Activated CD8-positive, alpha-beta T cell treated with anti-CD3 and anti-CD28 coated beads, Interleukin-2, amount 10 ng/mL, durations not matched to agents 7 days and 5 days (primary cell): ENCODE measurements at places on chromosomes 3 and 15. TPM values are rescaled to one million over a fixed set of nuclear protein-coding genes. Genes with fewer than 3 reads are reported as not detected.
A peak's percentile ranks its signal among the peaks of the same experiment; 100 is the strongest.

- DNase-seq = no peak
- H3K36me3 ChIP-seq = peaks cover 48% of the 10 kb centered on the region
- H3K4me3 ChIP-seq = no peak overlapping the region
- H3K27ac ChIP-seq = no peak overlapping the region
- no peaks in the 10 kb centered on the region for H3K27me3 ChIP-seq
Measured at GRCh38 chr15:74839526-74840395, 3.2 kb downstream of the ULK3 start.

DNA sequence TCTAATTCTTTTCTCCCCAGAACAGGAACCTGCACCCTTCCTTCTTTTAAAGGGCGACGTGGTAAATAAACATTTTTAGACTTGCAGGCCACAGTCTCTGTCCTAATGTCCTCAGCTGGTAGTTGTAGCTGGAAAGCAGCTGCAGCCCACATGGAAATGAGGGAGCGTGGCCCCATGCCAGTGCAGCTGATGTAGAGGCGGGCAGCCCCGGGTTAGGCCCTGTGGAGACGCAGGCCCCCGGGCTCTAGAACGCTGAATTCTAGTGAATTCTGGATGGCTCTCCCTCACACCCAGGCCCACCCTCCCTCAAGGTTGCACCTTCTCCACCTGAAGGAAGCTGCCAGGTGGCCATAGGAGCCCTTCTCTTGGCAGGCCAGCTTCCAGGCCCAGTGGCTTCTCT lies 52.3 kb downstream of the PGPEP1L start:
- H3K27ac ChIP-seq = no peak overlapping the region
- peaks cover 26% of the 10 kb centered on the region for H3K4me1 ChIP-seq
- no peak for DNase-seq
- no peaks in the 10 kb centered on the region for H3K36me3 ChIP-seq
- no peaks in the 10 kb centered on the region for H3K27me3 ChIP-seq

DNA sequence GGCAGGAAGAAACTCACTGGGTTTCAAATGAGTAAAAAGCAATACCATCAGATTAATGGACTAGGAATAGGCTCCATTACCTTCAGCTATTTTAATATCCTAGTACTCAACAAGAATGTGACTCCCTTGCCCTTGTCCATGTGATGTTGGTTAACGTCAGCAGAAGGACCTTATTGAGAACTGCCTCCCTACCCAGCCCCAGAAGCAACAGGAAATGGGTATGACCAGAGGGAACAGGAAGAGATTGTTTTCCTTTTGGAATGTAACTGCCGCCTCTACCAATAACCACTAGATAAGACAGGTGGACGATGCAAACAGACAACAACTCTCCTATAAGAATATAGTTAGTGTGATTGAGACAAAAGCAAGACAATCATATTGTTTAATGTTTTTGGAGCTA lies 10.4 kb upstream of the MME start:
- H3K27me3 ChIP-seq = no peaks in the 10 kb centered on the region
- DNase-seq = no peak
- no peaks in the 10 kb centered on the region for H3K4me1 ChIP-seq
- no peak overlapping the region for H3K4me3 ChIP-seq
- H3K27ac ChIP-seq = no peak overlapping the region
- no peaks in the 10 kb centered on the region for H3K36me3 ChIP-seq

GRCh38 chr15:74322558-74323180 lies 44.8 kb downstream of the CYP11A1 start:
- DNase-seq = peak; percentile 78
- no peaks in the 10 kb centered on the region for H3K36me3 ChIP-seq
- no peak overlapping the region for H3K27ac ChIP-seq
- H3K4me3 ChIP-seq = no peak overlapping the region
- peaks cover 45% of the 10 kb centered on the region for H3K4me1 ChIP-seq

- DNase-seq = peak; percentile 24
- peaks cover 2% of the 10 kb centered on the region for H3K27me3 ChIP-seq
- peak overlapping the region; percentile 54 for H3K27ac ChIP-seq
Measured at GRCh38 chr3:184814214-184814613, 2.2 kb downstream of the VPS8 start.

- peak; percentile 81 for DNase-seq
- peaks cover 27% of the 10 kb centered on the region for H3K36me3 ChIP-seq
- H3K4me1 ChIP-seq = peaks cover 48% of the 10 kb centered on the region
- no peaks in the 10 kb centered on the region for H3K27me3 ChIP-seq
- H3K27ac ChIP-seq = peak overlapping the region; percentile 70
- peak overlapping the region; percentile 71 for H3K4me3 ChIP-seq
Measured at GRCh38 chr15:40906091-40906990, 12.1 kb downstream of the VPS18 start.

DNA sequence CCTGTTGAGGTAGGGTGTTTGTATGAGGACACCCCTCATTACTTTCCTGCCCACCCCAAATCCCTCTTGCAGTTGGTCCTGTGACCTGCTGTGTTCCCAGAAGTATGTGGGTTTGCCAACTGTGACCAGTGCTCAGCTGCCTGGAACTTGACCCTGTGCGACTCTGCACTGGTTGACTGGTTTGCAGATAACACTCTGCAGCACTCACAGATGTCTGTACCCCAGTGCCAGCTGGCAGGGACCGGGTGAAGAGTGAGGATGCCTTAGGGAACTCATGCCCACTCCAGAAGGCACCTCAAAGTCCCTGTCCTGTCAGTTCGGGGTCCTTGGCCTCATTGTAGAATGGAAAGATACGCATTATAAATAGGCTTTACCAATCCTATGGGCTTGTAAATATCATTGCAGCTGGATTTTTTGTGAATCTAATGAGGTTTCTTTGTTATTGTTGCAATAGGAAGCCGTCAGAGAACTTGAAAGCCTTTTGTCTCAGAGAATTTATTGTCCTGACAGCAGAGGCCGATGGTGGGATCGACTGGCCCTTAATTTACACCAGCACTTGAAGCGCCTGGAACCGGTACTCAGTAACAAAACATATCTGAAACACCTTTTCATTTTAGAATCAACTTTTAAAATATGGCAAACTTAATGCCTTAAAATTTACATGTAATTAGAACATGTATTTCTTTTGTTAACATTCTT lies 18.2 kb downstream of the FAN1 start:
- no peak for DNase-seq
- H3K27ac ChIP-seq = no peak overlapping the region
- peaks cover 21% of the 10 kb centered on the region for H3K36me3 ChIP-seq
- no peak overlapping the region for H3K4me3 ChIP-seq

GRCh38 chr15:61794881-61795280 lies 265.4 kb downstream of the VPS13C start:
- peaks cover 21% of the 10 kb centered on the region for H3K27me3 ChIP-seq
- no peak overlapping the region for H3K27ac ChIP-seq

GRCh38 chr3:12571986-12572385 lies 15.1 kb downstream of the MKRN2 start:
- H3K27ac ChIP-seq = no peak overlapping the region
- H3K27me3 ChIP-seq = no peaks in the 10 kb centered on the region
- DNase-seq = no peak

GRCh38 chr3:190863119-190863465 lies 598 bp upstream of the GMNC start:
- H3K36me3 ChIP-seq = no peaks in the 10 kb centered on the region
- H3K27me3 ChIP-seq = peaks cover 29% of the 10 kb centered on the region
- H3K4me1 ChIP-seq = peaks cover 3% of the 10 kb centered on the region
- H3K4me3 ChIP-seq = peak overlapping the region; percentile 10

GNAT1 gene
- total RNA-seq = not detected

DNA sequence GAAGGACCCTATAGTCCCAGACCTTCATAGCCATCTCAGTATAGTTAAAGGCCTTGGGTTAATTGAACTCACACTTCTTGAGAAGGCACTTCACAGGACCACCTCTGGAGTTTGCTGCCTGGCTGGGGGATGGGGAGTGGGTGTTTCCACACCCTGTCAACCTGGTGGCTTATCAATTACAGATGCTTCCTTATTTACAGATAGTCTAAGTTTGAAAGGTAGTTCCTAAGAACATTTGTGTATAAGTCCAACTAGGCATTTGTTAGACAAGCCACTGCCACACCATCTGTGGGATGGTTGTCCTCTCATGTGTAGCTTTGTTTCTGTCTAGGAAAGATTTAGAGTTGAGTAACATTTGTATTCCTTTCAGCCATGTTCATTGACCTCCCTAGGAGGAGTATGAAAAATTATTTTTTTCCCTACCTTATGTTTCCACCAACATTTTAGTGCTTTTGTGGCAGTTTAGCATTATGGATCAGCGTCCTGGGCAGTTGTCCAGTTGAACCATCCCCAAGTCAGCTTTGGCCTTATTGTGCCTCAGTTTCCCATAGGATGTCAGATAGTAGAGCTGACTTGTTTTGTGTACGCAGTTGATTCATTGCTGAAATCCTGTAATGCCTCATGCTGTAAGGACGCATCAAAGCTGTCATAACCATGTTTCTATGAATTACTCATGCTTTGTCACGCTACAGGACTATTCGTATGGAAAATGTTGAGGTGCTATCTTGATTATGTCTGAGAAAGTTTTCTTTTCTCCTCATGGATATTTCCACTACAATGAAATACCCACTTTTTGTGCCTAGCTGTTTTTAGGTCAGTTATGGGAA lies 21.2 kb upstream of the SIAH2 start:
- DNase-seq = no peak
- H3K4me1 ChIP-seq = peaks cover 9% of the 10 kb centered on the region
- peaks cover 8% of the 10 kb centered on the region for H3K27me3 ChIP-seq
- no peaks in the 10 kb centered on the region for H3K36me3 ChIP-seq
- no peak overlapping the region for H3K4me3 ChIP-seq

SYNM gene
- total RNA-seq = 0.29 TPM

IL20RB gene
- total RNA-seq = 1.6 TPM

GRCh38 chr15:80174017-80174746 lies 21.4 kb downstream of the FAH start:
- H3K36me3 ChIP-seq = peaks cover 5% of the 10 kb centered on the region
- no peak overlapping the region for H3K4me3 ChIP-seq
- H3K27me3 ChIP-seq = no peaks in the 10 kb centered on the region
- no peak for DNase-seq
- no peaks in the 10 kb centered on the region for H3K4me1 ChIP-seq
- no peak overlapping the region for H3K27ac ChIP-seq

DNA sequence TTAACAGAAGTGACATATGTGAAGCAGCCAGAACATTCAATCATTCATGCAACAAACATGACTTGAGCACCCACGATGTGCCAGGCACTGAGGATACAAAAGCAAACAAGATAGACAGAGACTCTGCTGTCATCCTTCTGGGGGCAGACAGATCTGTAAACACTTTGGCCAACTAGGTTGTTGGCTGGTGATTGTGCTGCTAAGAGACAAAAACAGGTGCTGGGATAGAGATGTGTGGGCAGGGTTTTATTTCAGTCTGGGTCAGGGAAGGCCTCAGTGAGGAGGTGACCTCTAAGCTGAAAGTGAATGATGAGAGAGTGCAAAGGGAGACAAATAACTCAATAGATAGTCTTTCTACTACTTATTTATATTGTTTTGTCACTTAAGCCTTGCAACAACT lies 147.0 kb upstream of the VEPH1 start:
- no peaks in the 10 kb centered on the region for H3K27me3 ChIP-seq
- no peak overlapping the region for H3K27ac ChIP-seq
- no peak for DNase-seq
- H3K4me3 ChIP-seq = no peak overlapping the region
- no peaks in the 10 kb centered on the region for H3K4me1 ChIP-seq
- no peaks in the 10 kb centered on the region for H3K36me3 ChIP-seq

DNA sequence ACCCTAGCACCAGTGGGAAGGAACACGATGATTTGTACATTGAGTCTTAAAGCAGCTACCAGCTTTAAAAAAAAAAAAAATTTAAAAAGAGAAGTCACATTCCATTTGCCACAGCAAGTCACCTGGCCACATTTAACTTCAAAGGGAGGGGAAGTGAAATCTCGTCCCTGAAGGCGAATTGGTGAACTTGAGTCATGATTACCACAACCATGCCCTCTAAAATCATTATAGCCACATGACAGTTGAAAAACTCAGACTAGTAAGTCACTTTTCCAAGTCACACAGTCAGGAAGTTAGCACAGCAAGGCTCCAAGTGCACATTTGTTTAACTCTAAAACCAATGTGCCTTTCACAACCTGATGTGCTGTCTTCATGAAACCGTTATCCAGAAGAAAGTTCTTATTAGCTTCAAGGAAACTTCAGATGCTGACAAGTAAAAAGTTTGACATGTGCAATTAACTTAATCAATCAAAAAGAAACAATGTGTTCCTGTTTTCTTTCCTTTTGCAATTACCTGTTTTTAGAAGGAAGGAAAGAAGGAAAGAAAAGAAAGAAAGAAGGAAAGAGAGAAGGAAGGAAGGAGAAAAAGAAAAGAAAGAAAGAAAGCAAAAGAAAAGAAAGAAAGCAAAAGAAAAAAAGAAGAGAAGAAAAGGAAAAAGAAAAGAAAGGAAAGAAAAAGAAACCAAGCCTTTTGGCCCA lies 8.3 kb upstream of the THSD4 start:
- no peaks in the 10 kb centered on the region for H3K4me1 ChIP-seq
- H3K4me3 ChIP-seq = no peak overlapping the region
- DNase-seq = no peak
- no peaks in the 10 kb centered on the region for H3K36me3 ChIP-seq
- no peak overlapping the region for H3K27ac ChIP-seq

PYGO1 gene
- not detected for total RNA-seq

SLC12A1 gene
- total RNA-seq = not detected

- H3K36me3 ChIP-seq = peaks cover 11% of the 10 kb centered on the region
- DNase-seq = no peak
- H3K4me3 ChIP-seq = no peak overlapping the region
- no peaks in the 10 kb centered on the region for H3K27me3 ChIP-seq
Measured at GRCh38 chr3:14429237-14429636, 26.8 kb downstream of the SLC6A6 start.

GRCh38 chr3:37945156-37945806 lies 45.3 kb upstream of the VILL start:
- H3K4me3 ChIP-seq = no peak overlapping the region
- H3K27me3 ChIP-seq = no peaks in the 10 kb centered on the region
- no peaks in the 10 kb centered on the region for H3K36me3 ChIP-seq

- no peak overlapping the region for H3K4me3 ChIP-seq
- peaks cover 56% of the 10 kb centered on the region for H3K36me3 ChIP-seq
- DNase-seq = peak; percentile 17
- no peak overlapping the region for H3K27ac ChIP-seq
Measured at GRCh38 chr15:65512807-65513416, 4.6 kb downstream of the DPP8 start.

TUSC7 gene
- not detected for total RNA-seq

DNA sequence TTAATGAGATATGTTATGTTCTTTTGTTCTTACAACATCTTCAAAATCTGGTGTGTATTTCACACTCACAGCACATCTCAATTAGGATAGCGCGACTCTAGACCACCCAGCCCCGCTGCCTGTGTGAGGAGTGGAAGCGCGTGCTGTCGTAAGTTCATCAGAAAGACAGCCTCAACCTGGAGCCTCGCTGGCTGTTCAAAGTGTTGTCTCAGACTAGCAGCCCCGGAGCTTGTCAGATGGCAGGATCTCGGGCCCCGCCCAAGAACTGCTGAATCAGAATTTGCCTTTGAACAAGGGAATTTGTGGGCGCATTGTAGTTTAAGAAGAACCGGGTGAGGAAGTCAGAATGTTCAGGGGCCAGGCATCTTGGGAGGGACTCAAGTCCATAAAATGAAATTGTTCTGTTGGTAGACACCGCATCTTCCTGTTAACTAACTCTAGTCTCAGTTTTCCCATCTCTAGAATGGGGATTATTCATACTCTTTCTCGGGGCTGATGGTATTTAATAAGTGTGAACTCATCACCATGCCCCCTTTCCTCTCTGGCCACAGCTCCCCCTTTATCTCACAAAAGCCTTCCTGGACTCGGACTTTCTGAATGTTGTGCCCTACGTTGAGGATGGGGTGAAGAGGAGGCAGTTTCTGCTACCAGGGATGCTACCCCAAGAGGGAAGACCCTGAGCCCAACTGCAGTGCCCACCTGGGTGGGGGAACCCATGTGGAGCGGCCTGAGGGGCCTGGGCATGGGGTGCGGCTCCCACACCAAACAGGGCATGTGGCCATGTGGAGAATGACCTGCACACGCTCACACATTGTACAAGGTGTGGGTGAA lies 40.4 kb downstream of the BHLHE40 start:
- DNase-seq = peak; percentile 89
- H3K4me3 ChIP-seq = peak overlapping the region; percentile 35
- peaks cover 3% of the 10 kb centered on the region for H3K36me3 ChIP-seq
- peak overlapping the region; percentile 81 for H3K27ac ChIP-seq
